NCI-H2171 treated with DMSO at 0.1 percent for 48 hours (cell line): ENCODE measurements at places on chromosomes 2 and 18.
A peak's percentile ranks its signal among the peaks of the same experiment; 100 is the strongest.

- no peak for DNase-seq
Measured at GRCh38 chr2:200930947-200931626, 32.4 kb downstream of the ORC2 start.

GRCh38 chr18:48356151-48356745 is 52.9 kb downstream of the ZBTB7C start:
- DNase-seq = no peak

DNA sequence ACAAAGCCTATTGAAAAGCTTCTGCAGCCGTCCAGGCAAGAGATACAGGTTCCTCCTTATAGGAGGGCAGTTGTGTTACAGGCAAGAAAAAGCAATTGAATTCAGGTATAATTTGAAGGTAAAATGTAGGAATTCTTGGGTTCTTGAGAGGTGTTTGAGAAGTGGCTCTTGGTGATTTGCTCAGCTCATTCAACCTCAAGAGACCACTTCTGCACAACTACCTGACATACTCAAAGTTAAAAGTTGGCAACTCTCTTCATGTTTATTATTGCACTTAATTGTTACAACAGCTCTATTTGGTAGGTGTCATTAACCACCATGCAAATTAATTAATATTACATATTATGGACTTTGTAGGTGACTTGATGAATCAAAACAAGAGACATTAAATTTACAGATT is 753.2 kb downstream of the ADCYAP1 start:
- no peak for DNase-seq

GRCh38 chr2:195509551-195509950 is 147.5 kb upstream of the SLC39A10 start:
- no peak for DNase-seq

GRCh38 chr18:31658670-31659575 is 25.5 kb downstream of the B4GALT6 start:
- DNase-seq = peak; percentile 77

GRCh38 chr2:40330096-40330495 is 121.8 kb downstream of the SLC8A1 start:
- DNase-seq = no peak

DNA sequence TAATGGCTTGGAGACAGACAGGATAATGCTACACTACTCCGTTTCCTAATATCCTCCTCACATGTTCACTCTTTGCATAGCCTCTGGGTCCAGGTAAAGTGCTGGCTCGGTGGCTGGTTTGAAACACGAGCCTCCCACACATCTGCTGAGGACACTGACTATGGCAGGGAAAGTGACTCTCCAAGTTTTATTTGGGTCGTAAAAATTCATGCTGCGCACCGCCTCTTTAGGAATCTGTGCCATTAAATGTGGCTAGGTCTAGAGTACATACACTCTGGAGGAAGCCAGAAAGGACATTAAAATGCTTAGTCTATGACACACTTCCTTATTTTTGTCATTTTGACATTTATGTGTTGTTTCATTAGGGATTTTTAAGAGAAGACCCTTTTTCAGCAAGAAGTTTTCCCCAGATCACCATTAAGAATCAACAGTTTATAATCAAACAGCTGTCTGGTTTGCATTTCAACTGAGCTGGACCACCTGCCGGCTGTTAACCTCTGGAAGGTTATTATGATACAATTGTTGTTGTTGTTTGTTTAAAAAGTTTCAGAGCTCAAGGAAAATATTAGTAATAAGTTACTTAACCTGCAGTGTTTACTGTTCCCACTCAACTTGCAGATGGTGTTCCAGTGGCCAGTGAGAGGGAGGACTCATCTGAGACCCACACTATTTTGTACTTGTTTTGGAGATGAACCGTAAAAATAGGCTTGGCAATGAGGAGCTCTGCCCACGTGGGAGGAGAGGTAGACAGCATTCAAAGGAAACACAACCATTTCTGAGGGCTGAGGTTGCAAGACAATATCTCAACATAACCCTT is 443.3 kb upstream of the MEIS1 start:
- DNase-seq = no peak

GRCh38 chr2:167406558-167406957 is 518.3 kb downstream of the XIRP2 start:
- no peak for DNase-seq

GRCh38 chr18:48104705-48105104 is 174.2 kb upstream of the SMAD2 start:
- no peak for DNase-seq

DNA sequence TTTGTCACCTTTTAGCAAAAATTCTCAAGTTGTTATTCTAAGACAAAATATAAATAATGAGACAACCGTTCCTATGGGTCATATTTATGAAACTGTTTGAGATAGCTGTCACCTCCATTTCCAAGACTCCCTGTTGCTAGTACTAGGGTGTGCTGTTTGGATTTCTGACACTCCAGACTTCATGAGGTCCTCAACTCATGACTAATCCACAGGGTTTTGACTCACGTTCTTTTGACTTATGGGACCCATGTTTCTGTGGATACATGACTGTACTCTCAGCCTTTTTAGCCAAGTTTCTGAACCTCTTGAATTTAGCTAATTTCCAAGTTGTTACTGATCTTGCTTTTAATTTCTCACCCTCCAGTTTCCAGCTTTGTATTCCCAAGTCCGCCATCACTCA is 178.7 kb upstream of the FAM98A start:
- no peak for DNase-seq

GRCh38 chr2:8368463-8368862 is 313.4 kb upstream of the ID2 start:
- no peak for DNase-seq

DNA sequence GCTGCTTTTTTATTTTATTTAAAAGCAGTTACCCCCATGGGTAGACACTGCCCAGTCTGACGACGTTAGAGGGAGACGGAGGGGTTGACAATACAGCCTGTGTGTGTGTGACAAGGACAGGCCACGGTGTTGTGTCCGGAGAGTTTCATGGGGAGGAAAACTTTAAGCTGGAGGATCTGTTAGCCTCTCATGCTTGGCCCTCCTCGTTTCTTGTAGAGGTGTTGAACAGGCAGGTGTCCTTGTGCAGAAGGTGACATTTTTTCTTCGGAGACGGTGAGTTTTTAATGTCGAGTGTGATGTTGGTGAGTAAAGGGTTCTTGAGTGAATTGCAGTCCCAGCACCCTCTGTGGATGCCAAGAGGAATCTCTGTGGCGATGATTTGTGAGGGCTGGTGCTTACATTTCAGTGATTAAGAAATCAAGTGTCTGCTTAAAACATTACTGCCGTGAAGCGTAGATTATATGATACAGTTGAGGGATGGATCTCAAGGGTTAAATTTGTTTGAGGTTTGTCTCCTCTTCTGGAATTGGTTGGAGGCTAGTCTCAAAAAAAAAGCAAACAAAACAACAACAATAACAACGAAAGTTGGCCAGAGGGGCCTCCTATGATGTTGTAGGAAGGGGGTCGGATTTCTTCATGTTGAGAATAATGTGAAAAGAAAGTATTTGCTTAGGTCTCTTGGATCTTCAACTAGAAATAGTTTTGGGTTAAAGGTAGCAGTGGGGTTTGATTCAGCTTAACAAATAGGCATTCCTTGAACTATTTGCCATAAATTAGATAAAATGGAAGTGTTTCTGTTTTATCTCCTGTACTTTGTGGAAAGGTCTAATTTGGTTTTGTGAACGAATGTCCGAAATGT is 1.6 kb downstream of the NCOA1 start:
- DNase-seq = no peak

DNA sequence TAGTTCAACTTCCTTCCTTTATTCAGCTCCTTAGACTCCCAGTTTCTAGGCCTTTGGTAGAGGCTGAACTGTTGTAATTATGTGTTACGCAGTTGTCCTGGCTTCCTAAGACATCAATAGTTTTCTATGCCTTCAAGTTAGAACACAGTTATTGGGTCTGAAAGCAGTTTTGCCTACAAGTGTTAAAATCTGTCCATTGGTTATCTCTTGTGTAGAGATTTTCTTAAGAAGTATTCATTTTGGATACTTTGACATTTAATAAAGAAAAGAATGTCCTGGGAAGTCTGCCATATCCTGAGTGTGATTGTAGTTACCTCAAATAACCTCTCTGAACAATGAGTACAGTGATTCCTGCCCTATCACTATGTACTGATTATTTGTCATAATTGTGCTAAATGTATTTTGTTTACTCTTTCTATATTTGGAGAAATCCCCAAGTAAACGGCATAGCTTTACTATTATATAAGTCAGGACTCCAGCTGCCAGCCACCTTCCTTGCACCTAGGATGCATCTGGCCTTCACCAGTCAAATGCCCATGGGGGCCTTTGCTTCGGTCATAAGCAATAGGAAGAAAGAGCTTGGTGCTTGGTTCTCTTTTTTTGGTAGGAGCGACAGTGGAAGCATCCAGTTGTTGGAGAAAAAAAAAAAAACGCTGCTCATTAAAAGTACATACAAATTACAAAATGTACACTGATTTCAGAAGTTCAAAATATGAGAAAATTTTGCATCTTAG is 449.5 kb upstream of the PKDCC start:
- DNase-seq = no peak

DNA sequence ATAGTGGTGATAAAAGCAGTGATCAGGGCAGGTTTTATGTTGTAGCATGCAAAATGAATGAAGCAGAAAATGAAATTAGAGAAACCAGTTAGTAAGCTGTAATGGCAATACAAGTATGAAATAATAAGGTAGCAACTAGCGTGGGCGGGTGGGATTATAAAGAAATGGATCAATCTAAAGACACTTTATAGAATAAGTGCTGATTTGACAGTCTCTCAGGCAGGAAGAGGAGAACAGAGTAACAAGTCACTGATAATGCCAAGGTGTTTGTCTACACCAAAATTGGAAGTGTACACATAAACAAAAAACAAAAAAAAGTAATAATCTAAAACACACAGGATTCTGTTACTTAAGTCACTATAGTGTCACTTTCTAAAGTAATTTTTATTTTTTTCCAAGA is 51.0 kb upstream of the PCBP1 start:
- DNase-seq = no peak

- no peak for DNase-seq
Measured at GRCh38 chr18:77862066-77862757, 612.6 kb downstream of the GALR1 start.

GRCh38 chr2:143841935-143842334 is 678.0 kb downstream of the ZEB2 start:
- DNase-seq = peak; percentile 18

DNA sequence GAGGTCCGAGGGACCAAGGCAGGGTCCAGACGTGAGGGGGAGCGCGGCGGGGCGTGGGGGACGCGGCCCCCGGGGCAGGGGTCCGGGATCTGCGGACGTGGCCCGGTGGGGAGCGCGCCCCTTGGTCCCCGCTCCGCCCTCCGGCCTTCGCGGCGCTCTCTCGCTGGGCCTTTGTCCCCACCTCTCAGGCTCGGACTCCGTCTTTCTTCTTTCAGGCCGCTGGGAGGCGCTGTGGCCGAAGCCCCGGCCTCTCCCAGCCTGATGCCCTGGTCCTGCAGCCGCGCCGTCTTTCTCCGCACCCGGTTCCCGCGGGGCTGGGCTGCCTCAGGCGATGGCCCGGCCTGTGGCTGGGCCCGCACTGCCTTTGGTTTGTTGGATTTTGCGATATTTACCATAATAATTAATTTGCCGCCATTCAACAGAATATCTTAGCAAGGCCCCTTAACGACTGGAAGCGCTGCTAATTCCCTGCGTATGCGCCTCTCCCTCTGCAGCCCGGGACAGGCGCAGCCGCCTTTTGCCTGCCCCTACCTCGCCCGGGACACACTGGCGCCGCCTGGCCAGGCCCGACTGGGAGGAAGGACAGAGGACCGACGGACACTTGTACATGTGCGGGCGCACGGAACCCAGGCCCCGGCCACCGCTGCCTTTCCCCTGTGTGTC is 10.8 kb downstream of the SIX3 start:
- DNase-seq = peak; percentile 57

DNA sequence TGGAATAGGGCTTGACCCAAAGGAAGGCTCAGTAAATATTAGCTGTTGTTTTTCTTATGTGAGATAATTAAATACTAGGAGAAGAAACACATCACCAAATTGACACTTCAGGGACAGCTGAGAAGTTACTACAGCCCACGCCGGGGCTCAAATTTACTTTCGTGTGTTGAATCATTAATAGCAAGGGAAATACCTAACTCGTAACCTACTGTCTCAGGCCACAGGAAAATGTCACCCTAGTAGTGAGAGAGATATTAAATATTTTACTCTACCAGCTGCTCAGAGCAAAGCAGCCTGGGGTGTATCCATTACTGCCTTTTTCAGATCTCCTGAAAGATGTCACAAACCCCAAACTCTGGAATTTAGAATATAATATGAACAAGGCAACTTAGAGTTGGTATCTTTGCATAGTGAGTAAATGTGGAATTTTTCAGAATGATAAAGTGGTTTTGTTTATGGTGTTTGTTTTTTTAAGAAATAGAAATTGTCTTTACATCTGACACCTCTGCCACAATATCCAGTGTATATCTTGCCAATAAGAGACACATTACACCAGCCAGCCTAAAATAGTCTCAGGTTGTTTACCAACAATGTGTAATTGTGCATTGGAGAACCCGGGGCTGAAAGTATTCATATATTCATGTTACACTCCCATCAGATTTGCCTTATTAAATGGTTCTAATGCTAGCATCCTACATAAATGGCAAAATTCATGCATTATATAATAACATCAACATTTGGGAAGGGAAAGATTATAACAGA is 48.4 kb downstream of the ATP8B1 start:
- no peak for DNase-seq

DNA sequence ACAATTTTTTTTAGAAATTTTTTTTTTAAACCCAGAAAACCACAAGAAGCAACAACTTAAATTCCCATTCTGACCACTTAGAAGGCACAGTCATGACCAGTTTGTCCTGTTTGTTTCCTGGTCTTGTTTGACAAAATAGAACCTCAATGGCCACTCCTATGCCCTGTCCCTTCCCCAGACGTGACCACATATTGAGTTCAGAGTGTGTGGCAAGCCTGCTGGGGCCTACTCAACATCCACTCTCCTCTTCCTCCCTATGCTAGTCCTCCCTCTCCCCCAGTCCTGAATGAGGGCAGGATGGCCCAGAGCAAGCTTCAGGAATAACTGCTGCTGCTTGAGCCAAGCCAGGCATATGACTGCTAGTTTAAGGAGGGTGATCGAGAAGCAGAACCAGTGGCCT is 89.6 kb downstream of the PRELID3A start:
- DNase-seq = no peak

DNA sequence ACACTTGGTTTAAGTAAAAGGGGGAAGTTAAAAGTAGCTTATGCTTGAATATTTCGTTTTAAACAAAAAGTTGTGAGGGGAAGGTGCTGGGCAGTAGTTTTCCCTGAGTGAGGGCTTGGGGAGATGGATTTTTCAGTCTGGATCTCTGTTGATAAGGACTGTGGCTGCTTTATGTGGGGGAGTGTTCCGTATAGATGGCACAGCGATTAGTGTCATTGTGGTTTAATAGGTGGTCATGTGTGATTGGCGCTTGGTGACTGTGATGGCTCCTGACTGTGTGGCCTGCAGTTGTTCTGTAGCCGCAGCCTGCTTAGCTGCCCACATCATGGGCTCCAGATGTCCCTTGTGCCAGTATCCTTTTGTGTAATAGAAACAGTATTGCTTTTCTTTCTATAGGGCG is 156.2 kb downstream of the WDSUB1 start:
- peak; percentile 38 for DNase-seq

GRCh38 chr2:206556357-206556949 is 85.8 kb upstream of the FAM237A start:
- peak; percentile 33 for DNase-seq

- no peak for DNase-seq
Measured at GRCh38 chr2:233400341-233400740, 46.0 kb downstream of the DGKD start.
